Iris pigment epithelial cell (primary cell): ENCODE measurements at places on chromosomes 6 and 20.

DNA sequence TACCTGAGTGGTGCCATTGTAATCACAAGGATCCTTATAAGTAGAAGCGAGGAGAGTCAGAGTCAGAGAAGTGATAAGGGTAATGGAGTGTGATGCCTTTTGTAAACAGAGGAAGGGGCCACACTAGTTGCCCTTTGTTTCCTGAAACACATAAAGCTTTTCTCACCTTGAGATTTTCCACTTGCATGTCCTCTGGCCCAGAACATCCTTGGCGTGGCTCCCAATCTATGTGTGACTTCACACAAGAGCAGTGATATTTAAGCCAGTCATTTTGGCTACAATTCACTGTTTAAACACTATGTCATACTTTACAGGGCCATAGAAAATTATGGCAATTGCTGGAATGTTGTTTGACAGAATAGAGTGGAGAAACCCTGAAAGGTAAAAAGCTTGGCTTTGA lies 121.2 kb upstream of the BTN3A2 start:
- no peak for DNase-seq

- DNase-seq, result no peak
These were observed 130.9 kb downstream of the MAP3K7 start for GRCh38 chr6:90456001-90456400.

- DNase-seq, result no peak
These were observed 56.6 kb upstream of the POU3F2 start for GRCh38 chr6:98777762-98778161.

DNA sequence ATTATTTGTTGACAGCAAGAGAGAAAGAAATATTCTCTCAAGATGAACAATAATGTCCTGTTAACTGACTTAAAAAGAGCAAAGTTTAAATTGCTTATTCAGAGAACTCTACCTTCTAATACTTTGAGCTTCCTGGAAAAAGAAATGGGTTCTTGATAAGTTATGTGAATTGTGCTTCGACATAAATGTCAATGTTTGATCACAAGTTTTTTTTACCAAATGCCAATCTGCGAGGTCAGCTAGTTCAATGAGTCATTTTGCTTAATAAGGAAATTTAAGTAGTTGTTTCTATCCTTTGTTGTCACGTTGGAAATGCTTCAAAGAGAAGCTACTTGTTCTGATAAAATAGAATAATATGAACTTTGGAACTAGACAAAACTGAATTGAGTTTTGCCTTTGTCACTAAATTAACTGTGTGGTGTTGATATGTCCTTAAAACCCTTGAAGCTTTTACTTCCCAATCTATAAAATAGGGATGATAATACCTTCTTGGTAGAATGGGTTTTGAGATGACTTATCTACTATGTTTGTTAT lies 642.1 kb upstream of the FLRT3 start:
- no peak for DNase-seq

GRCh38 chr6:14783594-14783993 lies 462.3 kb upstream of the JARID2 start:
- no peak for DNase-seq

DNA sequence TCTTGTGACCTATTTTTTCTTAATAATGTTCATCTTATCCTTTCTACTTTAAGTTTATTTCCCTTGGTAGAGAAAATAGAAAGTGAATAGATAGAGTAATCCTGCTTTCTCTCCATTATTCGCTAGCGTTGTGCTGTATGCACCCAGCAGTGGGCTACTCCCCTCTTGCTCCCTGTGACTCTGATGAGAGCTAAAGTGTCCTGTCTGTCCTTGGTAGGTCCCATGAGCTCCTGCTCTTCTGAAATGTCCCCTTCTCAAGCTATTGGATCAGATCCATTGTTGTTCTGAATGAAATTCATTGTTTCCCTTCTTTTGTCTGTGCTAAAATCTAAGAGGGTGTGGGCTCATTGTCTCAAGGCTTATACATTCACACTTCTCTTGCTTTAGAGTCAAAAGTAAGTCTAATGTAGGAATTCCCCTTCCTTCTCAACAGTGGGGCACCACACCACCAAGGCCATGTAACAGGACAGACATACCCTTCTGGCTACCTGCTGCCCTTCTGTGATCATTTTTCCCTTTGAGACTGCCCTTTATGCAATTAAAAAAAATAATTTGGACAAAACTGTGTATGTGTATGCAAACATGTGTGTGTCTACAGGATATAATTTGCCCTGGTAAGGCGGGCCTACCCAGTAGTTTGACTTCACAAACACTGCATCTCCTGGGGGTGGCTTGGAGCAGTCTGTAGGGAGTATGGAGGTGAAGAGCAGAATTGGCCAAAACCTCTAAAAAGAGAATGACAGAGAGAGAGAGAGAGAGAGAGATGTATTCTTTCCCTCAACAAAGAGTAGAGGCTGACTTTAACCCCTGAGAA lies 167.0 kb upstream of the MYLIP start:
- DNase-seq, result no peak

GRCh38 chr6:87376643-87377042 lies 31.1 kb upstream of the CFAP206 start:
- no peak for DNase-seq

- DNase-seq, result peak; percentile 65
These were observed 27.1 kb downstream of the RAB44 start for GRCh38 chr6:36724514-36725390.

- no peak for DNase-seq
These were observed 215.0 kb downstream of the THBS2 start for GRCh38 chr6:169038691-169039090.

GRCh38 chr6:106281661-106282060 lies 43.9 kb downstream of the ATG5 start:
- no peak for DNase-seq

DNA sequence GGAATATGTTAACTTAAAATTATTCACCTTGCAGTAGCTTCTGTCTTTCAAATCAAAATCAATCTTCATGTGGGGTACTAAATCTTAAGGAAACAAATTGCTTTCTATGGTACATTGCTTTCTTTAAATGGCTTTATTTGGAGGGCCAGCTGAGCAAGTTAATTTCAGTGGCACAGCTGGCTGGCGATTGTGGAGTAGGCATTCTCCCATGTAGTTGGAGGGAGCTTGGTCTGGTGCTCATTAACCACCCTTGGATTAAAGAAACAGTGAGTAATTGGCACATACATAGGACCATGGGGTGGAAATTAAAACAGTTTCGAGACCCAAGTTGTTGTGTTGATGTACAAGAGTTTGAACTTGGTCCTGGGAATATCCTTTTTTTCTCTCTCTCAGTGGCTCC lies 201.3 kb upstream of the CHD6 start:
- no peak for DNase-seq

- DNase-seq, result no peak
These were observed 303.1 kb downstream of the HAO1 start for GRCh38 chr20:7637184-7637583.

GRCh38 chr20:30593572-30593971 lies 663.9 kb upstream of the DEFB115 start:
- no peak for DNase-seq

DNA sequence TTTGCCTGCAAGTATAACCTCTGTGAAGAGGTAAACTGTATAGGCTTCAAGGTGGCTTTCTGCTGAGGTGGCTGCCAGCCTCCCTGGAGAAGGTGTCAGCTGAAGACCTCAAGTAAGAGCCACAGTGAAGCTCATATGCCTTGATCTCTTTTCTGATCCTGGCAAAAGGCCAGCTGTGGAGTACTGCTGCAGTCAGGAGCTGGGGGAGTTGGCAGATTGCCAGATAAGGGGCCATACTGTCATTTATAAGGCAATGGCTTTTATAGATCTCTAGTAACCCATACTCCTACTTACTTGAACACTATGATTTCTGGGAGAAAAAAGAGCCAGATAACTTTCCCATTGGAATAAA lies 8.8 kb upstream of the CEP85L start:
- DNase-seq, result peak; percentile 58

DNA sequence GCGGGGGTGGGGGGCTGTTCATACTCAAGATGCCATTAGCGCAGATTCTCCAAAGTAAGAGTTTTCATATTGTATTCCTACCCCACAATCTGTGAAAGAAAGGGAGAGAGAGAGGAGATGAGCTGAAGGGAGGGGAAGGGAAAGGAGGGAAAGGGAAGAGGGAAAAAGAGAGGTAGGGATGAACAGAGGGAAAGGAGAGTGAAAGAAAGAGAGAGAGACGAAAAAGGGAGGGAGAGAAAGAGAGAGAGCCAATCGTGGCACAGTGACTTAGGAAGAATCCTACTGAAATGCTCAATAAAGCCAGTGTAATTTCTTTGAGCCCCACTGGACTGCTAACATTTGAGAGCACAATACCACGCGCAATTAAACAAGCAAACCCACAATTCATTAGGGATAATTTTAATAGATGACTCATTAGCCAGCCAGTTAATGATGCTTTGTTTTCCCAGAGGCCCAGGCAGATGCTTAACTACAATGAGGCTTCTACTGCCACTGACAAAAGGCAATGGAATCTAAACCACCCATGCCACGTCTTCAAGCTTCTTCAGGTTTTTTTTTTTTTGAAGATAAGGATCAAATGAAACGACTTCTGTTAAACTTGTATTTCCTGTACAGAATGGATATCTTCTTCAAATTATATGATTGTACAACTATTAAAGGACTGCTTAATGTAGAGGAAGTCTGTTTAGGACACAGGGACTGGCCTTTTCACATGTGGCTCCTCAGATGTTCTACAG lies 306.8 kb downstream of the FOXC1 start:
- DNase-seq, result peak; percentile 61

DNA sequence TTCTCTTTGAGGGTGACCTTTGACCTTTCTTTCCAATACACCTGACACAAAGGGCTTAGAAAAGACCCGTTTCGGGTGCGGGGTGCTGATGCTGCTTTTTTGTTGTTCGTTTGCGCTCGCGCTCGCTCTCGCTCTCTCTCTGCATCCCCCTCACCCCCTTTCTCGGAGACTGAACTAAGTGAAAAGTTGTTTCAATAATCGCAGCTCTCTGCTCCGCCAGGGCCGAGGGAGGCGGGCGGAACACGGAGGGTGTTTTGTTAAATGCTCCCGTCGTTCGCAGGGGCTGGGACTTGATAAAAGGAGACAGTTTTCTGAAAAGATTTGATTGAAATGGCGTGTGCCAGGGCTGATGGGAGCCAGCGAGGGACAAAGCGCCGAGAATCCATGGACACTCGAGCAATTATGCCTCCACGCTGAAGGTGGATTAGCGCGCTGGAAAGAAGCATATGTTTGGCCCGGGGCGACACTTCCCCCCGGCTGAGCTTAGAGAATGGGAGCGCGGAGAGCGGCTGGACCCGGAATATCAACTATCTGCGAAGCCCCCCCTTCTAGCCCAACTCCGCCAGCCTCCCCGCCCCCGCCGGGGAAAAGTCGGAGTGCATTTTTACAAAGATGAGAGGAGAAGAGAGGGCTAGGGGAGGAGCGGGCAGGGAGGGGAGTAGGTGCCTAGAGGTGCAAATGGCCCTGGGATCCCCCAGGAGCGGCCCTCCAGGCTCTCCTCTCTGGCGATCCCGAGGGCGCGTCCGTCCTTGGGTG lies 25.0 kb downstream of the TFAP2A start:
- no peak for DNase-seq

DNA sequence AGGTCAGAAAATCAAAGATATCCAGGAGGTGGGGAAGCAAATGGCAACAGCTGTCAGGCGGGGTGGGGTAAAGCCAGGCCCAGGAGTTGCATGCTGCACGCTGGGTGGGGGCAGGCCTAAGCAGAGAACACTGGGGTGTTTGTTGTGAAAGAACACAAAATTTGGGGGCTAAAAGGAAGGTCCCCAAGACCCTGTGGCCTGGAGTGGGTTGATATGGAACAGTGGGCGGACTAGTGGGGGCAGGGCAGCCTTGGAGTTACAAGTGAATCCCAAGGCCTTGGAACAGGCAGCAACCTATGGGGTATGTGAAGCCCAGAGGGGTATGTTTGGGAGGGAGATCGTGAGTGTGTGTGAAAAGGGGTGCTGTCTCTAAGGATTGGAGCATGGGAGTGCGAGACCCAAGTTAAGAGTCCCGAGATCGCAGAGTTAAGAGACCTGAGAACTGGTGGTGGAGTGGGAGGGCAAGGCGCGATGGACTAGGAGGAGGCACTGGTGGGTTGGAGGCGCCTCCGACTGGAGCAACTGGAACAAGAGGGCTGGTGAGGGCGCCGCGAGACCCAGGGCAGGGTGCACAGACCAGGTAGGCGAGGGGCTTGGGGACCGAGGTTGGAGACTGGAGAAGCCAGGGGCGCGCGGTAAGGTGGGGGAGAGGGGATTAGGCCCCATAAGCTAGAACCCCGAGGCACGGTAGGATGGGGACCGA lies 658 bp downstream of the CUL7 start:
- DNase-seq, result peak; percentile 44

DNA sequence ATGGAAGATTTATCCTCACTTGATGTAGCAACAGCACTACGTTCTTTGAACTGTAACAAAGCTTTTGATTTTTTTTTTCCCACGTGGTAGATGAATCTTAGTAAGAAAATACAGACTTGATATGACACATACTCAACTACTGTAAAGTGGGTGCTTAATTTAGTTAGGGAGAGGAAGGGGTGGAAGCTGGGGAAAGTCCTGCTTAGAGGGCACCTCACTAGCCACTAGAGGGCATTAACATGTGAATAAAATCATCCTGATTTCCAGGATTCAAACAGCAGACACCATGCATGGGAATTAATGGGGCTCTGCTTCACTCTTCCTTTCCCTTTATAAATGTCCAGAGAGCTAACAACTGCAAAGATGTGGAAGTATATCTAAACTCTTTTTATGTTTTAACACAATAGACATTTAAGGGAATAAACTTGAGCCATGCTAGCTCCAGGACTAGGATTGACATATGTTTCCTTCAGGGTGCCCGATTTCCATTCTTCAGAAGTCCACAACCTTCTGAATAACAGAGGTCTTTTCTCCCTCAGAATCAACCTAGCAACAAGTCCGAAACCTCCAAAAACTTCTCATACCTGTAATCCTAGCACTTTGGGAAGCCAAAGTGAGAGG lies 250.1 kb downstream of the ATXN1 start:
- peak; percentile 48 for DNase-seq

GRCh38 chr20:58039274-58040092 lies 189.0 kb downstream of the ANKRD60 start:
- no peak for DNase-seq

DNA sequence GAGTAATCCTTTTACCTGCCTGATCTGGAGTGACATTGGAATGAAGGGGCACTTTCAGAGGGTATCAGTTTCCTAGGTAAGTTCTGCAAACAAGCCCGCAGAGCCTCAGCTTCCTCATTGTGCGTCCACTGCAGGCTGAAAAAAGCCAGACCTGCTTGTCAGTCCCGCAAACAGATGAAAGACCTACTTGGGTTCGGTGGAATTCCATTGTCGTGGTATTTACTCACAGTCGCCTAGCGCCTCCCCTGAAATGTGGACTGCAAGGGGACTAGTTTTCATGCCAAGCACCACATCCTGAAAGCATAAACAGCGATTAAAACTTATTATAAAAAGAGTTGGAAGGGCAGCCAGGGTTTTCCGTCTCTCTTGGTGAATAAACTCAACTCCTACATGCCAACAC lies 121.5 kb downstream of the PAX1 start:
- DNase-seq, result no peak
